ENCODE measurements at places on chromosomes 1 and 21. TPM values are rescaled to one million over a fixed set of nuclear protein-coding genes. Genes with fewer than 3 reads are reported as not detected.

- DNase-seq = no peak
Observed at GRCh38 chr1:240499012-240499411, 112.9 kb downstream of the GREM2 start.

GRCh38 chr1:99680270-99680669, 34.4 kb downstream of the PALMD start:
- DNase-seq = no peak

DNA sequence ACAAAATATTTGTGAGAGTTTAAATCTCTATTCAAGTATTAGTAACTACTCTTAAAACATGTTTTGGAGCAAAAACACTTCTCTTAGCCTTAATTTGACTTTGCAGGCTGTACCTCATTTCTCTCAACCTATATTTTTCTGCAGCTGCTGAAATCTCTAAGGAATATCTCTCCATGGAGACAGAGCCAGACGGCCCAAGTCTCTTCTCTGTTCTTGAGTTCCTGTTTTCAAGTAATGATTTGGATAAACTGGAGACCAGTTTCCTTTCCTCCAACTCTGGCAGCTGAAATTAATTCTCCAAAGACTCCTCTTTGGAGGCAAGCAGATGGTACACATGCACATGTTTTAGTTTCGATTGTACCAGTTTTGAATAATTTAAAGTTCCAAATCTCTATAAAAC, 659.7 kb upstream of the NEGR1 start:
- no peak for DNase-seq

- DNase-seq = peak; percentile 75
Observed at GRCh38 chr1:170494369-170494768, 37.6 kb upstream of the GORAB start.

DNA sequence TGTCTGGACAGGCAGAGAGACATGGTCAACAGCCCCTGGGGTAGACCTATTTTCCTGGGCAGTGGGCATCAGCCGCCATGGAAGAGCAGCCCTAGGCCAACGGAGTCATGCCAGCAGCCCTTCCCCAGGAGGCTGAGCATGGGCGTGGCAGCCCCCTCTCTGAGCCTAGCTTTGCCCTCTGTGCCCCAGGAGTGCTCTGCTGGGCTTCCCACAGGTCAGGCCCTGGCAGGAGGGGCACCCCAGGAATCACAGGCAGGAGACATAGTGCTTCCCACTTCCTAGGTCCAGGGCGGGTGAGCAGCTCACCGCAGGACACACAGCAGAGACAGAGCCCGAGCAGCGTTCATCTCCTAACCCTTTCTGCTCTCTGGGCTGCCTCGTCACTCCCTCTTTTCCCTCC, 132.8 kb downstream of the GLIS1 start:
- no peak for DNase-seq

DNA sequence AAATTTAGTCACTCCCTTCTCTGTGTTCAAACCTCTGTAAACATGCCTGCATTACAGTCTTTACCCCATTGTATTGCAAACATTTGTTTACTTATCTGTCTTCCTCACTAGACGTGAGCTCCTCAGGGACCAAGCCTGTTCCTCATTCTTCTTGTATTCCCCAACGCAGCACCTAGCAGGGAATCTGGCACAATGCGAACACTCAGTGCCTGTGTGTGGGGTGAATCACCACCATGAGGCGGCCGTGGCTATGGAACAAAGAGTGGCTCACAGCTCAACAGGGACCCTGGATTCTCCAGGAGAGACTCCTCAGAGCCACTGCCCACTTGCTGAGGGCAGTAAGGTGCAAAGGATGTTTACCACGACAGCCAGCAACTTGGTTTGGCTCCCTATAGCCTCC, 95.9 kb downstream of the DDX20 start:
- no peak for DNase-seq

DNA sequence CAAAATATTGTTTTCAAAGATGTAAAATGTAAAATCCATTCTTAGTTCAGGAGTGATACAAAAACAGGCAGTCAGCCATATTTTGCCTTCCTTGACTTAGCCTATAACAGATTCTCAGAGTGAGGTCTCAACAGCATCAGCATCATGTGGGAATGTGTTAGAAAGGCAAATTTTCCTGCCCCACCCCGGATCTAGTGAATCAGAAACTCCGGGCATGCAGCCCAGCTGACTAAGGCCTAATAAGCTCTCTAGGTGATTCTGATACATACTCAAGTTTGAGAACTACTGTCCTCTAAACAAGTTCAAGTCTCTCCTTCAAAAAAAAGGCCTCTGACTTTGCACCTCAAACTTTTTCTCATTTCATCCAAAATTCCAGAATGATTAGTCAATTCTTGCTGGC, 46.9 kb upstream of the PRRC2C start:
- peak; percentile 61 for DNase-seq

GRCh38 chr1:1161078-1161682, 12.5 kb upstream of the TTLL10 start:
- DNase-seq = no peak

- no peak for DNase-seq
Observed at GRCh38 chr1:248152056-248152827, 7.3 kb downstream of the OR2M5 start.

DNA sequence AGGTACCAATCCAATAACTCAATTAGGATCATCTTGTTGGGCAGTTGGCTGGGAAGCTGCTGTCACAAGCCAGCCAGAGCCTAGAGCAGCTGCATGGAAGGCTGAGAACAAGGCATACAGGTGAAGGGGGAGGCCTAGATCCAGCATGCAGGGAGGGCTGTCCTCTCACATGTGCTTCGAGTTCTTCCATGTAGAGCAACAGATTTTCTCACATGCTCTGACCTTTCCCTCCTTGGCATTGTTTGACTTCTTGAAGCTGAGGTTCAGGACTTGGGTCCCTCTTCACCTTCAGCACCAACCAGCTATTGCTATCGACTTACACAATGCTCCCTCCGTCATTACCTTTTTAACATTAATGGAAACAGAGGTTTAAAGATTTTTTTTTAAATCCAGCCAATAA, 257.7 kb downstream of the ATG4C start:
- no peak for DNase-seq

DNA sequence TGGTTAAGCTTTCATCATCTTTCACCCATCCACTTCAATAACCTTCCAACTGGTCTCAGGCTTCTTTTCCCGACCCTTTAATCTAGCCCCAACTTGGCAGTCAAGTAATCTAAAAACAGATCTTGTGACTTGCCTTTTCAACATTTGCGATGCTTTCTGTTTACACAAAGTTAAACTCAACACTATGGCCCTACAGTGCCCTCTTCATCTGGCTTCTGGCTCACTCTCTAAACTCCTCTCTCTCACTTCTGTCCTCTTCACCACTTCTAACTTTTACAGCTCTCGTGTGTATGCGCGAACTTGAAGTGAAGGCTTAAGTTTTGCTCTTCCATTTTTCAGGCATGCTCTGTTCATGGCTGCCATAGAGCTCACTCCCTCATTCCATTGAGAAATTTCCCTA, 1122.3 kb upstream of the ADGRL2 start:
- no peak for DNase-seq

- DNase-seq = no peak
Observed at GRCh38 chr1:8077120-8077573, 51.0 kb upstream of the ERRFI1 start.

DNA sequence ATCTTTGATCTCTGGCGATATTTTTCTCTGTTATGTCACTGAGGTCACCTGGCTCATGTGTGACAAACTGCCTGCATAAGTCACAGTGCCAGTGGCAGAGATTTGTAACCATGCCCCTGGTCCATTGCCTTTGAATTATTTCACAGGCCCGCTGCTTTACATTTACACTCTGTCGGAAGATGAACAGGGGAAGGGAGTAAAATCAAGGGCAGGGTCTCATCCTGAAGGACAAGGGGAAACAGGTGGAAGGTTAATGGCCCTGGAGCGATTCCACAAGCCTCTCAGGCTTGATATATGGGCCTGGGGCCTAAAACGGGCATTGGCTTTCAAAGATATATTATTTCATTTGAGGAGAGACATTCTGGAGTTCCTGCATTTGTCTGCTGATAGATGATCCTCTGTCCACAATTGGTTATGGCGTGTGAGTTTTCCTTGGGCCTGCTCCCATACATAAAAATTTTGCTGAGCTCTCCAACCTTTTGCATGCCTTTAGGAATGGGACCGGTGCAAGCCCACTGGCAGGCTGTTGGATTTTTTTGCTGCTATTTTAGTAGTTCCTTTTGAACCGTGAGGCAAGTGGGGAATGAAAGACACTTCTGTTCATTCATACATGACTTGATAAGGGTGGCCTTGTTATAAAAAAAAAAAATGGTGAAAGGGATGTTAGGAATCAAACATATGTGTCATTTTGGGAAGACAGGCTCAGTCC, 51.9 kb downstream of the NR5A2 start:
- DNase-seq = no peak

DNA sequence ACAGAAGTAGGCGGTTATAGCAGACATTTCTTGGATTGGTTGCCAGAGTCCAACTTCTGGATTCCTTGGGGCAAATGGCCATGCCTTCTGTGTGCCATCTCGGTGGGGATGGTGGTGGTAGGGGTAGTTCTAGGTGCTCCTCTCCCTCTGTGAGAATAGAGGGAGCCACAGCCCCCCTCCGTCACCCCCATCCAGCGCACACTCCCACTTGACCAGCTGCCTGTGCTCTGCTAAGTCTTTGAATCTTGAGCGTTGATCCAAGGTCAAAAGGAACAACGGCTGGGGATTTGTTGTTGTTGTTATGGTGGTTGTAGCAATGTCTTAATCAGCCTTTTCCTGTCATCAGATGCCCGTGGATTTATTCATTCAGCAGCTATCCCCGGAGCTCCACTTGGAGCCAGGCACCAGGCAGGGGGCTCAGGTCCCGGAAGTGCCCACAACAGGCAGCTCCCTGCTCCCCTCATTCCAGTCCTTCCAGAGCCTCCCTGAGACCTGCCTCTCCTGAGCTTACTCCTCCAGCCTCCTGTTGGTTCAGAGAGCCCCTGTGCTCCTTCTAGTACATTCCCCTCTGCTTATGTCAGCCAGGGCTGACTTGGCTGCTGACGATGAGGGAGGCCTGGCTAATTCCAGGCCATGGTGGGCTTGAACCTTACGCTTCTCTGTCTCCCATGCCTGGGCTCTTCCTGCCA, 146.6 kb upstream of the WNT4 start:
- DNase-seq = no peak

DNA sequence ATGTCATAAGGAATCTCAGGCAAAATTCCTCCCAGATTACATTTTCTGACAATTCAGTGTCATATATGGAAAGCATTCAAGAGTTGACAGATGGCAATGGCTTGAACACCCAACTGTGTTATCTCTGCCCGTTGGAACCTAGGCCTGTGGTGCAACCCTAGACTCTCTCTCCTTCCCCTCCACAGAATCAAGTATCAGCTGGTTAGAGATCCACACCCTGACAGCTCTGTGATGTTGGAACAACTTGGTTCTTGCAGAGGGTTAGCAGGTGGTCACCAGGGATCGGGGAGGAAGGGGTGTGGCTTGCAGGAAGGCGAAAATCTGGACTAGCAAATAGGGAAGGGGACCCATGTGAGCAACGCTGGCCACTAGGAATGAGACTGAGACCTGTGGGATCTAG, 26.3 kb downstream of the PCSK9 start:
- no peak for DNase-seq

DNA sequence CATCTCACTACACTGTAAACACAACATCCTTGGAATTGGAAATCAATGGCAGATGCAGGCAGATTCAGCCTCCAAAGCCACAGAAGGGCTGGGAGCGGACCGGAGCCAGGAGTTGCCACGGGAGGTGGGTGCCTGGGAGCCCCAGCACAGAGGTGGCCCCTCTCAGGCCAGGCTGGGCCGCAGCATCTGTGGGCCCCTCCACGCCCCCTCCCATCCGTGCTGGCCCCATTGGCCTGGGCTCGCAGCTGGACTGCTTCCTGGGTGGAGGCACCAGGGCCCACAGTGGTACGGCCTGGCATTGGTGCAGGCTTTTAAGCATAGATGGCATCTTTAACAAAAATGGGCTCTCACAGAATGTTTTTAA, 64.2 kb downstream of the SLX9 start:
- no peak for DNase-seq

DNA sequence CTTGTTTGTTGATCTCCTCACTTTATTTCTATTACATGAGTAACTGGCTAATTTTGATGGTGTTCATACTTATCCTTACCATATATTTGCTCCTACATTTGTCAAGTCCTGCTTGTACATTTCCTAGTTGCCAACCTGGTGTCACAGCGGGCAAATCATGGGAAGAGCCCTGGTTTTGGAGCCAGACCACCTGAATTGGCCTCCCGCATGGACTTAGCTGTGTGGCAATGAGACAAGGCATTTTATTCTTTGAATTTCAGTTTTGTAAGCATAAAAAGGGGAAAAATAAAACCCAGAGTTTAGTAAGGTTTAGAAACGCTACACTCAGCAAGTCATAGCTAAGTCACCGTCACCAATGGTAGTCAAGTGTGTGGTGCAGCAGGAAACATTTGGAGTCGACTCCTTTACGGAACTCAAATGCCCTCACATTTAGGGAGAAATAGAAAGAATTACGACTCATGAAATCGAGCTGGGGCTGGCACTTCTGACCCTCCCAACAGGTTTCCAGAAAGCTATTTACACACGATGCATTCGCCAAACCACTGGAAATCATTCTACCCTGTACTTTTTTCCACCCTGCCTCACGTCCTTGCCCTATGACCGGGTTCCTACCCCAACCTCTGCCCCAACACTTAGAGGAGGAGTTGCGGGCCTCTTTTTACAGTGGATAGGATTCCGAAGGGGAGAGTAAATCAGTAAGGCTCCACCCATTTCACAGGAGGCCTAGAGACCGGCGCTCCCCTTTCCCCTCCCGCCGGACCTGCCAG, 492 bp upstream of the PGM1 start:
- DNase-seq = no peak

The ANGPTL3 gene
- not detected for total RNA-seq

The ATPAF1 gene
- 20.8 TPM for total RNA-seq

The ADAMTS5 gene
- 2.3 TPM for total RNA-seq

The OR2L13 gene
- not detected for total RNA-seq

Measured in glomerular endothelial cell (primary cell).